ENCODE measurements at places on chromosomes 2 and 18.

DNA sequence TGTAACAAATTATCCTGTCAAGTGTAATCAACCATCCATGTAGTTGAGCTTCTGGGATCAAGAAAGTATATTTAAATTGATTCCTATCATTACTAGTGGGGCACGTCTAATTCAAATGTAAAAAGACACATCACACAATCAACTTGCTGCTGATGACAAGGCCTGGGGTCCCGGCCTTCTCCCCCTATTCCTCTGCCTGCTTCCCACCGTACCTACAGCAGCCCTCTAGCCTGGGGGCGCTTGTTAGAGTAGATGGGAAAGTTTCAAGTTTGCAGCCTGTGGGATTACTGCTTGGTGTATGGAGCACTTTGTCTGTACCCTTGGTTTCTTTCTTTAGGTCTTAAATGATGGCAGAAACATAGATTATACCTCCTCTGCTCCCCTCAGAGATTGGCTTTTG is 333.3 kb upstream of the KYNU start:
- no peaks in the 10 kb centered on the region for H3K27me3 ChIP-seq
- no peak overlapping the region for H3K27ac ChIP-seq
- DNase-seq, result no peak
- H3K4me1 ChIP-seq, result no peaks in the 10 kb centered on the region

- no peaks in the 10 kb centered on the region for H3K36me3 ChIP-seq
- peak; percentile 94 for DNase-seq
- no peaks in the 10 kb centered on the region for H3K27me3 ChIP-seq
- peaks cover 34% of the 10 kb centered on the region for H3K4me1 ChIP-seq
These were observed 130.9 kb downstream of the EXOC6B start for GRCh38 chr2:72694715-72695496.

DNA sequence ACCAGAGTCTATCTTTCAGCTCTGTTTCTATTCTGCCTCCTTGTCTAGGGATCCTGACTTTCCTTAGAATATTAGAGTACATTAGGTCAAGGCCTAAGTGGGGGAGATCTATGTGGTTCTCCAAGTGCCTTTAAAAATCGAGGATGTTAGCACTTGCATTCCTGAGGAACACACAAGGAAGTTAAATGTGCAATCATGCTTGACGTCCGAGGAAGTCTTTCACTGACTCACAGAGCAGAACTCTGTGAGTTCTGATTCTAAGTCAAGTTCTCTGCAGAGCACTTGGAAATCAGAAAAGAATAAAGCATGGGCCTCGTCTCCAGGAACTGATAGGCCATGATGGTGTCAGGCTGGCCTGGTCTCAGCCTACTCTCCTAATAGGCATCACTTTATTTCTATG is 17.2 kb downstream of the FHOD3 start:
- DNase-seq, result no peak
- H3K27ac ChIP-seq, result peak overlapping the region; percentile 61
- H3K4me3 ChIP-seq, result no peak overlapping the region
- no peaks in the 10 kb centered on the region for H3K36me3 ChIP-seq
- H3K27me3 ChIP-seq, result no peaks in the 10 kb centered on the region

GRCh38 chr18:36189486-36189885 is 2.2 kb downstream of the MOCOS start:
- no peaks in the 10 kb centered on the region for H3K4me1 ChIP-seq
- H3K4me3 ChIP-seq, result no peak overlapping the region
- no peak overlapping the region for H3K27ac ChIP-seq
- DNase-seq, result no peak

DNA sequence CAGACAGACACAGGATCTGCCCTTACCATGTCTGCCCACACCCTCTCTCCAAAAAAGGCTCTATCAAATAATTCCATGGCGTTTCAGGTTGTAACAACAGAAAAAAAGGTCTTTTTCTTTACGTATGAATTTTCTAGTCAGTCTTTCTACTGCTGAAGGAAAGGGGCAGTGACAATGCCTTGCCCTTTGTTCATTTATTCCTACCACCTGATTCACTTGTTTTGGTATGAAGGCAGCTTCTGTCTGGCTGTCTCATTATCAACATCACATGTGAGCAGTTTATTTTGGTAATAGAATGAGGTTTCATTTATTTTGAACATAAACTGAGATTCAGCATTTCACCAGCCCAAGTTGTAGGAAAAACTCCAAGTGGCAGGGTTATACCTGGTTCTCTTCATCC is 94.3 kb upstream of the KLF7 start:
- H3K27me3 ChIP-seq, result no peaks in the 10 kb centered on the region
- H3K27ac ChIP-seq, result no peak overlapping the region
- no peaks in the 10 kb centered on the region for H3K4me1 ChIP-seq
- no peaks in the 10 kb centered on the region for H3K36me3 ChIP-seq

DNA sequence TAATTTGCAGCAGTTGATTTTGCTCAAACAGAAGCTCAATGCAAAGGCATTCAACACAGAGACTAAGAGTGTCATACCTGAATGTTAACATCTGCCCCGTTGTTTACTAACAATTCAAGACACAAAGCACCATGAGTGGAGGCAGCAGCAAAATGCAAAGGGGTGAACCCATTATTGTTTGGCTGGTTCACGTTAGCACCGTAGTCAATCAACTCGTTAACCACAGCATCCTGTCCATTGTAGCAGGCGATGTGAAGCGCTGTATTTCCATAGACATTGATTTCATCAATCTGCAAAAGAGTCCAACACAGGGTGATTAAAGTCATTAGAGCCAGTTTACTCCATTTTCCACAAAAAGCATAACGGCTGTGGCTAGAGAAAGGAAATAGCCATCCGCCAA is 189.3 kb downstream of the ANKRD44 start:
- H3K4me3 ChIP-seq, result no peak overlapping the region
- H3K4me1 ChIP-seq, result no peaks in the 10 kb centered on the region
- no peak overlapping the region for H3K27ac ChIP-seq
- no peaks in the 10 kb centered on the region for H3K36me3 ChIP-seq

GRCh38 chr2:79666430-79666829 is 153.6 kb downstream of the CTNNA2 start:
- no peak for DNase-seq
- no peak overlapping the region for H3K27ac ChIP-seq
- no peak overlapping the region for H3K4me3 ChIP-seq
- no peaks in the 10 kb centered on the region for H3K36me3 ChIP-seq
- H3K4me1 ChIP-seq, result peaks cover 13% of the 10 kb centered on the region

DNA sequence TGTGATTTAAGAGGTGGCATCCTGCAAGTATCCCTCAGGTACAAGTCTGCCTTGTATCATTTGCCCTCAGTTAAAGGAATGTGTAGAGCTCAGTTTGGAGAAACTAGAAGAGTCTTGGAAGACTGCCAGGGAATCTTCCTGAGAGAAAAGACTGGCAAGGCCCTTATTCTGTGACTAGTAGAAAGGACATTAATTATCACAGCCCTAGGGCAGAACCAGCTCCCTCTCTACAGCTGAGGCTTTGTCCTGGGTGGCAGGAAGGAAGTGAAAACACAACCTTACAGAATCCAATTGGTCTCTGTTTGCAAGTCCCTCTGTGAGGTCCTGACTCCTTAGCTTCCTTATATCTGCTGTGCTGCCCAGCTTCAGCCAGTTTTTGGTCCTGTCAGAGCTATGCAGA is 385.9 kb upstream of the CYRIA start:
- no peak for DNase-seq
- H3K4me3 ChIP-seq, result no peak overlapping the region
- no peaks in the 10 kb centered on the region for H3K36me3 ChIP-seq
- H3K27me3 ChIP-seq, result no peaks in the 10 kb centered on the region
- peaks cover 12% of the 10 kb centered on the region for H3K4me1 ChIP-seq
- no peak overlapping the region for H3K27ac ChIP-seq

DNA sequence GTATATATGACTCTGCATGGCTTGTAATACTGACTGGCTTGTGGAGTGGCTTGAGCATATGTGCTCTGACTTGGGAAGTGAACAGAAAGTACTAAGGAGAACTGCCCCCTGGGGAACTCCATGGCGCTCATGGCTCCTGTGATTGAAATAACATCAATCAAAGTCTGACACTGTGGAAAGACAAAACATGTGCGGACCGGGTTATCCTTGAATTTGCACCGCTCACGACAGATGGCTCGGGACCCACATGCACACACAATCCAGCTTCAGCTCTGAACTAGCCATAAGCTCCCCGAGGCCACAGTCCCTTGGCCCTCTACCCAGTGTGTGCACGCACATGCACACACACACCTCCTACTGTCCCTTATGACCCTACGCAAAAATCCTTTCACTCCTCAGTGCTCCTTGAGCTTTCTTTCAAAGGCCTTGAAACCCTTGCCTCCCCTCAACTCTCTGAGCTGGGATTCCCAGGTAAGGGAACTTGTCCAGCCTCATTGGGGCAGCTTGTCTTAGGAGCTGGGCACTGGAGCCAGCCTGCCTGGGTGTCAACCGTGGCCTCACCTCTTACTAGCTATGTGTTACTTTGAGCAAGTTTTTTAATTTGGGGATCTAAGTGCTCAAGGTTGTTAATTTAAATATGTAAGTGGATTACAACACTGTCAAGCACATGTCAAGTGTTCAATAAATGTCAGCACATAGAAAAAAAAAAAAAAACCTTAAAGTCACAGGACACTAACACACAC is 43.6 kb downstream of the MRPS5 start:
- DNase-seq, result no peak
- no peaks in the 10 kb centered on the region for H3K36me3 ChIP-seq
- H3K4me3 ChIP-seq, result no peak overlapping the region
- no peaks in the 10 kb centered on the region for H3K4me1 ChIP-seq
- H3K27me3 ChIP-seq, result peaks cover 12% of the 10 kb centered on the region
- no peak overlapping the region for H3K27ac ChIP-seq

DNA sequence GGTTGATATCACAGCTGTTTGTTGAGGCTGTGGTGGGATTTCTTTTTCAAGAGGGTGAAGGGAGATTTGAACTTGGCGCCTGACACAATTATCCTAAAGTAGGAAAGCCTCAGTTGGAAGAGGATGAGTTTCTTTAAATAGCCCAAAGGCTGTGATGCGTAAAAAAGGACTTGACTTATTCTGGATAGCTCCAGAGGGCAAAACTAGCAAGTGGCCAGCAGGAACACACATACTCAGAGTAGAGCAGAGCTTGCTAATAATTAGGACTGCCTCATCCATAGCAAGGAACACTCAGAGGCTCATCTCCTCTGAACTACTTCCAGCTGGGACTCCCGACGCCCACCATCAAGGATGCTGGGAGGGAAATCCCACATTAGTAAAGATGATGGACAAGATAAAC is 74.0 kb downstream of the AFF3 start:
- H3K36me3 ChIP-seq, result no peaks in the 10 kb centered on the region
- H3K27me3 ChIP-seq, result no peaks in the 10 kb centered on the region
- H3K4me1 ChIP-seq, result peaks cover 33% of the 10 kb centered on the region
- no peak for DNase-seq
- H3K4me3 ChIP-seq, result no peak overlapping the region

- peaks cover 34% of the 10 kb centered on the region for H3K4me1 ChIP-seq
- no peaks in the 10 kb centered on the region for H3K27me3 ChIP-seq
- no peak overlapping the region for H3K4me3 ChIP-seq
- H3K36me3 ChIP-seq, result no peaks in the 10 kb centered on the region
- no peak overlapping the region for H3K27ac ChIP-seq
These were observed 57.2 kb downstream of the SPTBN1 start for GRCh38 chr2:54513363-54513715.

- no peaks in the 10 kb centered on the region for H3K4me1 ChIP-seq
- no peak overlapping the region for H3K4me3 ChIP-seq
- H3K36me3 ChIP-seq, result no peaks in the 10 kb centered on the region
- no peak for DNase-seq
- no peak overlapping the region for H3K27ac ChIP-seq
These were observed 70.3 kb downstream of the VAPA start for GRCh38 chr18:9984080-9984479.

GRCh38 chr18:63311118-63312018 is 8.2 kb downstream of the BCL2 start:
- no peak for DNase-seq
- H3K36me3 ChIP-seq, result no peaks in the 10 kb centered on the region
- H3K4me3 ChIP-seq, result no peak overlapping the region

DNA sequence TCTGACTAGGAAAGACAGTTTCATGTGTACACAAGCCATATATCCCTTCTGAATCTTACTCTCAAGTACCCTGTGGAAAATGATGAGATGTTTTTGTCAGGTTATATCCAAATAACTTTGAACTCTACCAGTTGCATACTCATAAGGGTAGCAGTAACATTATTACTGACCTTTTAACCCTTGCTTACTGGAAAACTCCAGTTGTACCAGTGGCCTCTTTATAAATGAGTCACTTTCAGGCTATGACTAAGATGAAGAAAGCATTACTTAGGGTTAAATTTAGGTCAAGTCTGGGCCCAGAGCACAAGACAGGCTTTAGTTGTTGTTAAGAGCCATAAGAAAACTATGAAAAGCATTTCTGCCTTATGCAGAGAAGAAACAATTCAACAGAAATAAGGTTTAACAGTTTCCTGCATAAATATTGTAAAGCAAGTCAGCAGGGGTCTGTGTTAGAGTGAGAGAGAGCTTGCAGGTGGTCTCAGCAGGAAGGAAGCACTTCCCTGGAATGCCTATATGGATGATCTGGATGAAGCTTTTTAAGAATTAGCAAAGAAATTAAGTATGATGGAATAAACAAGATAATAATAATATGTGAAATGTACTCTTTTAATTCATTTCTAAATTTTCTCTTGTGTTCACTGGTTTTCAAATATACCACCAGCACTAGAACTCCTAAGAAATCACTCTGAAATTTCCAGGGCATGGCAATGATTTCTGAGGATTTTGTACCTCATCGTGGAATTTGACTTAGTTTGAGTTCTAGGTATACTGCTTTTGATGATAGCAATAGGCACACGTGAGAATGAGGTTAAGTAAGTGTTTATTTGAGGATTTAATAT is 126.6 kb downstream of the UBE2E3 start:
- H3K36me3 ChIP-seq, result no peaks in the 10 kb centered on the region
- peaks cover 21% of the 10 kb centered on the region for H3K4me1 ChIP-seq
- H3K27me3 ChIP-seq, result no peaks in the 10 kb centered on the region
- no peak overlapping the region for H3K4me3 ChIP-seq
- DNase-seq, result no peak

DNA sequence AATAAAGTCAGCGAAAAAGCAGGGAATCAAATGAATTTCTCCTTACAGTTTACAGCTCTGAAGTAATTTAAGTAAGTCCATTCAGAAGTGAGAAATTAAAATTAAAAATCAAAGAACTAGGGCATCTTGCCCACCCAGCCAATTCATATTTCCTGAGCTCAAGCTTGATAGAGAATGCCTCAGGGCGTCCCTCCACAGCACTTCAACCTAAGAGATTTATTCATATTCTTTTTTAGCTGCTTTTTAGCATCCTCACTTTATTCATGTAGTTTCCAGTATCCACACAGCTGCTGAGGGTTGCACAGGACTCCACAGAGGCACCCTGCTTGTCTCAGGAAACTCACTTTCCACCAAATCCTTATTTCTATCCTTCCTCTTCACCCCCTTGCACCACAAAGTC is 900.3 kb downstream of the BCL11A start:
- no peak overlapping the region for H3K27ac ChIP-seq
- H3K36me3 ChIP-seq, result no peaks in the 10 kb centered on the region
- no peaks in the 10 kb centered on the region for H3K27me3 ChIP-seq
- DNase-seq, result no peak
- H3K4me3 ChIP-seq, result no peak overlapping the region
- H3K4me1 ChIP-seq, result no peaks in the 10 kb centered on the region

GRCh38 chr2:216637472-216637871 is 4.3 kb downstream of the IGFBP2 start:
- H3K27ac ChIP-seq, result no peak overlapping the region
- DNase-seq, result no peak
- H3K27me3 ChIP-seq, result no peaks in the 10 kb centered on the region
- H3K4me3 ChIP-seq, result no peak overlapping the region

Measured in cardiac muscle cell (in vitro differentiated cells and primary cell).